ENCODE measurements at places on chromosomes 6 and 20.

DNA sequence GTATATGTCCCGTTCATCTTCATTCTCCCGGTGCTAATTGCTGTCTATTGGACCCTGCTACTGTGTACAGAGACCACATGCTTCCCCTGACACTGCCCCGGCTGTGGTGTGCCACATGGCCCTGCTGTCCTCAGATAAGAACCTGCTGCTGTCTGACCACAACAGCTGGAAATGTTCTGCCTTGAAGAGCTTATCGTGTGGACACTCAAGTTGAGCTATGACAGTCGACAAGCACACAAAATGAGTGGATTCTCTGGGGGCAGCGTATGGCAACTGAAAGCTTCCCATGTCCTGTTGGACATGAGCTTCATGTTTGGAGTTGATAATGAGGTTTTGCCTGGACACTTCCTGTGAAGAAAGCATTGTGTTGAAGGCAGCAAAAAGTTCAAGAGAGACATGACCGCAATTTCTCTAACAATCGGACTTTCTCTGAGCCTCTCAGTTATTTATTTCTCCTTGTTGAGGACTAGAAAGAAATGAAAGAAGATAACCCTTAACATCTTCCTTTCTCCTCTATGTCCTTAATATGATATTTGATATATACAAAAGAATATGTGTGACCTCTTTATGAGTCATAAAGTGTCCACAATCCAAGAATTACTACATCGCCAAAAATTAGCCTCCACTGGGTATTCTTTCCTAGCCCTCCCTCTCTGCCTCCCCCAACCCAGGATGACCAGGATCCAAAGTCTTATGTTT lies 187.1 kb upstream of the TCF21 start:
- peak; percentile 43 for DNase-seq

- no peak for DNase-seq
These were observed 17.1 kb downstream of the NAPB start for GRCh38 chr20:23404196-23404595.

- DNase-seq: no peak
These were observed 8.7 kb upstream of the CPNE5 start for GRCh38 chr6:36847991-36848390.

DNA sequence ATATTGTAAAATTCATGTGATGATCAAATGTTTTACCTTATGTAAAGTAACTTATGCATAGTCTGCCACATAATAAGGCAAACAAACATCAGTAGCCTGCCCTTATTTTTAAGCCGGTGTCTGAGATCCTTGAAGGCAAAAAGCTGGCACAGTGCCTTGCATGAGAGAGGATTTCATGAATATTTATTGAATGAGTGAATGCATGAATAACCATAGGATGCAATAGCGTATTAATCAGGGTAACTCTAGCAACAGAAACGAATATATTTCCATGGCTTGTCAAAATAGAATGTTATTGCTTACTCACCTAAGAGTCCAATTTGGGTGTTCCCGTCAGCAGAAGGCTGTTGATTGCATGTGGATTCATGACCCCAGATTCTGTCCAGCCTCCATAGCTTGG lies 34.9 kb downstream of the BTBD3 start:
- DNase-seq: peak; percentile 50

DNA sequence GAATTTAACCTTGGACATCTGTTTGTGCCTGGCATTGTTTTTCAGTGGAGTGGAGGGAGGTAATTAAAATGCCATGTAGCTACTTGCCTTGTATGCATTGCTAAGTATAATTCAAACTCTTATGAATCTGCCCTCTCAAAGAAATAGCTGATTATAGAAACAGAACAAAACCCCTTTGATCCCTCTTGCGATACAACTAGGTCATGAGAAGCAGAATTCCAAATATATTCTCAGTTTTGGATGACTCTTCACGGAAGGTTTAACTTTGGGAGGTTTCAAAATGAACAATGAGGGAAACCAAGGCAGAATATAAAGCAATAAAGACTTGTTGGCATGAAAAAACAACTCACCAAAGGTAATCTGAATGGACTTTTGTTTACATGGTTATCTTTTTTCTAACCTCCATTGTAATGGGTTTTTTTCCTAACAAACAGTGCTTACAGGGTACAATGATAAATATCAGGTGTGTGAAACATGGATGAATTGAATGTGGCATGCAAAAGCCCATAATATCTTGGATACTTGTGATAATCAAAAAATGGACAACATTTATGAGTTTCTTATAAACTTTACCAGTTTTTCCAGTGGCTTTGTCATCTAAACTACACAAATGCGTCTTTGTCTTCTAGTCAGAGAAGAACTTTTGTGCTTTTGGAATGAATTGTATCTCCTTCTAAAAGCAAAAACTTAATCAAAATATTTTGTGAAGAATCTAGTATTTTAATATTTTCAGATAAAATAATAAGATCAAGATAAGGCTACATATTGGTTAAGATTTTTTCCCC lies 15.7 kb upstream of the HEY2 start:
- DNase-seq: no peak

DNA sequence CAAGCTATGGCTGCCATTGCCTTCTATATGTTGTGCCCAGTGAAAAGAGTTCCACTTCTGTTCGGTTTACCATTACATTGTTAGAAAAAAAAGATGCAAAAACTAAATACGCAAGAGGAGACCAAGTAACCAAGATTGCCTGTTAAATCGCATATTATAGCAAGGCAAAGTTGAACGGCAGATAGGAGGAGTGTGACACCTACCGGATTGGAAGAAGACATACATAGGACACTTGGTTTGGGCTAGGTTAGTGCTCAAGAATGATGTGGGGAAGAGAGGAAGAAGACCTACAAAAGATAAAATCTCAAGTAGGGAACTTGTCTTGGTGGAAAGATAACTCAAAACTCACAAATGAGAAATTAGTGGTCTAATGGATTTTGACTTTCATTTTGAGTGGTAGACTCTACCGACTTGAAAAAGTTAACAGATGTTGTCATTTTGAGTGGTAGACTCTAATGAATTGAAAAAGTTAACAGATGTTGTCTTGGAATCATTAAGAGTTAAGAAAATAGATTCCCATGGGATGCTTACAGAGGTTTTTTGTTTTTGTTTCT lies 95.5 kb downstream of the F13A1 start:
- DNase-seq: no peak

DNA sequence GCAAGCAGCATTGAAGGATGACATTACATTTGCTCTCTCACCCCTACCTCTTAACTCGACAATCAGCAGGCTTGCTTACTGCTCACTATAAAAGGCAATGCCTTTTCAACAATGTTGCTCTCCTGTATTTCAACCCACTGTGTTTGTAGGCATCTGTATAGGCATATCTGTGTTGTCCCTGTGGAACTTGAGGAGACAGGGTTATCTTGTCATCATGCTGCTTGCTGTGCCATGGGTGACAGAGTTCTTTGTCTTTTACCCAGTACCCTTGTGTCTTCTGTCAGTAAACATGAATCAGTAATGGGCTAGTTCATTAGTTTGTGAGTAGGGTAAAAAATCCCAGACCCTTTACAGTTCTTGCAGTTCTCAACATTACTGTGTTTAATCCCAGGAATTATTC lies 25.2 kb downstream of the PHF3 start:
- no peak for DNase-seq

- DNase-seq: peak; percentile 54
These were observed 4.6 kb upstream of the SOX18 start for GRCh38 chr20:64053841-64054661.

- no peak for DNase-seq
These were observed 298.6 kb downstream of the CDH26 start for GRCh38 chr20:60256811-60257210.

DNA sequence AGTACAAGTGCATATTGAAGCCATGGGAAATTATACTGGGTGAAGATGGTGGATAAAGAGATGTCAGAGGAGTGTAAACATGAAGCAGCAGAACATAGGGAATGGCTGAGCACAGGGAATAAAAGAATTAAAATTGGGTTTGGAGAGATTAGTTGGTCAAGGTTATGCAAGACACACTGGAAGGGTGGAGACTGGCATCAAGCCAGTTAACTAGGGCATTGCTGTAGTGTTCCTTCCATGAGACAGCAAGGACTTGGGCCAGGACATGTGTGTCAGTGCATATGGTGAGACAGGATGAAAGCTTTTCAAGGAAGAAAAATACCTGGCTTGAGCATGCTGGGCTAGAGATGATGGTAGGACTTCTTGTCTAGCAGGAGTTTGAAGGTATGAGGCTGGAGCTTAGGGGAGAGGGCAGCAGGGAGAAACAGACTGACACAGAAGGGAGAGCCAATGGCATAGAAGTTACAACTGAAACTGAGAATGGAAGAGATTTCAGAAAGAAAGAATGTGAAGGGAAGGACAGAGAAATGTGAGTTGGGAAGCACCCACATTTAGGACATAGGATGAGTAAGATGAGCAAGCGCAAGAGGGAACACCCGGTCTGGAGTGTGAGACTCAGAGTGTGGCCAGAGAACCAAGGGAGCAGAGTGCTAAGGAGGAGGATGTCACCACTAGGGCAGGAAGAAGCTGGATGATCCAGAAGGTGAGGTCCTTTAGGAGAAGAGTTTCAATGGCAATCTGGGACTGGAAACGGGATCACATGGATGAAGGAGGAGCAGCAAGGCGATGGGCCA lies 14.5 kb upstream of the TMEM170B start:
- DNase-seq: no peak

DNA sequence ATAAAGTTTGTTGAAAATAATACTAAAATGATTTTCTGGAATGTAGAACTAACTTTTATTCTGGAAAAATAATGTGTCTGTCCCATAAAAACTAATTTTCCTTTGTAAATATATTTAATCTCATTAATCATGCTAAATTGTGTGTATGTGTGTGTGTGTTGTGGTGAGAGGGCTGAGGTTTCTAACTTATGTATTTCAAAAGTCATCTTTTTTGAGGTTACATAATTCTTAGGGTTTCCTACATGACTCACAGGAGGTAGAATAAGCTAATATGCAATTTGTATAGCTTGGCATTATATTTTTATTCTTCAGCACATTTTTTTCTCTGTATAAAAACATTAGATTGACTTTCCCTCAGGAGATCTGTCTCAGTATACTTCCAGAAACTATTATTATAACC lies 64.1 kb upstream of the CLVS2 start:
- DNase-seq: no peak

DNA sequence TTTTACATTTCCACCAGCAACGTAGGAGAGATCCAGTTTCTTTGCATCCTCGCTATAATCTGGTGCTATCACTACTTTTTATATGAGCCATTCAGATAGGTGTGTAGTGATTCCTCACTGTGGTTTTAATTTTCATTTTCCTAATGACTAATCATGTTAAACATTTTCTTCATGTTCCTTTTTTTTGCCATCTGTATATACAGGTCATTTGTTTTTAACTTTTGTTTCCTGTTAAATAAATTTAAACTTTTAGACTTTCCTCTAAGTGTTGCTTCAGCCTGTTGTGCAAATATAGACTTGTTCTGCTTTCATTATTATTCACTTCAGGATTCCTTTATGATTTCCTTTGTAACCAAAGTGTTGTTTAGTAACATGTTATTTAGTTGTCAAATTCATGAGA lies 697.4 kb downstream of the PTPRT start:
- DNase-seq: no peak

- DNase-seq: no peak
These were observed 18.0 kb downstream of the POLH start for GRCh38 chr6:43593938-43594337.

GRCh38 chr20:25619514-25619913 lies 4.3 kb downstream of the NANP start:
- DNase-seq: no peak

- DNase-seq: peak; percentile 51
These were observed 14.1 kb upstream of the KCNG1 start for GRCh38 chr20:51036827-51037531.

DNA sequence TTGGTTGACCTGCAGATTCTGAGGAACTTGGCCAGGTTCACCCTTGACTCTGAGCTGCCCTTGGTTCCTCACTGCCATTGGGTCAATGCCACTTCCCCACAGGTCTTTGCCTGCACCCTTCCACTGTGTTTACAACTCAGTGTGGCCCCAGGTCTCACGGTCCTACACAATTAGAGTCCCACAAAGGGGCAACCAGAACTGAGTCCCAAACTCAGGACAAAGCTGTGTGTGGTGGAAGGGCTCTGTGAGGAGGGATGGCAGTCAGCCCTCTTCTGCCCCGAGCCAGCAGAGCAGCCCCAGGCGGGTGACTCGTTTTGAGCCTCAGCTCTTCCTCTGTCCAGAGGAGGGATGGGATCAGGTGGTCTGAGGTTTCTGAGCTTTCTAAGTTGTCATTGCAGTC lies 69.5 kb downstream of the NPEPL1 start:
- no peak for DNase-seq

- peak; percentile 89 for DNase-seq
These were observed 215.0 kb upstream of the SHLD1 start for GRCh38 chr20:5535125-5535756.

GRCh38 chr20:1527923-1528322 lies 29.6 kb downstream of the SIRPD start:
- DNase-seq: no peak

DNA sequence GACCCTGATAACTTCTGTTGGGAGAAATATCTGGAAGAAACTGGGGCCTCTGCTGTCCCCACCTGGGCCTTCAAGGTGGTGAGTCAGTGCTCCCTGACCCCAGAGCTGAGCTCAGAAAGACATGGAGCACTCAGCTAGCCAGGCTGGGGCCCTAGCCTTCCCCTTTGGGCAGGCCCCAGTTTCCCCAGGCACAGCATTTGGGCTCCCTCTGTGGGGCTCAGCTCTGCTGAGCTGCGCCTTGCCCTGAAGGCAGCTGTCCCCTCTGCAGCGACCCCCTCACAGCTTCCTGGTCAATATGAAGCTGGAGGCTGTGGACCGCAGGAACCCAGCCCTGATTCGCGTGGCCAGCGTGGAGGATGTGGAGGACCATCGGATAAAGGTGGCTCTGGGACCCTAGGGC lies 24.8 kb upstream of the SGK2 start:
- DNase-seq: no peak

DNA sequence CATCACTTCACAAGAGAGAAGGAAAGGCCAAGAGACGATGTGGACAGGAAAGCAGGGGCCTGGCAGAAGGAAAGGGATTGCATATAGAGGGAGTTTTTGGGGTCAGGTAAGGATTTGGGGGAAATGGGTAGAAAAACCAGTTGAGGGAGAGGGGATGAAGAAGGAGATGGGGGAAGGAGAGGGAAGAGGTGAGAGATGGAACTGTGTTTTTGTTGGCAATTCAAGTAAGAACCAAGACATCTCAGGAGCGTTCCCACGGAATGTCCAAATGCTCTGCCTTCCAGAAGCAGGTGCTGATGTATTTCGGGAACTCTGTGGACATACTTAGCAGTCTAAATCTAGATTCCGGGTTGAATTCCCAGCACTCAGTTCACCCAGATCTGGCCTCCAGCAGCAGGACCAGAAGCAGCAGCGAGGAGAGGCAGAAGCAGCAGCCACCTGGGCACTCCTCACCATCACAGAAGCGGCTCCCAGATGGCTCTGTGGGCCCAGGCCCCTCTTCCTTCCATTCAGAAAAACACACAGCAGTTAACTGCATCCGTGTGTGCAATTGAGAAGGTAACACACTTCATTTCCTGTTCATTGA lies 88.8 kb downstream of the DZANK1 start:
- no peak for DNase-seq

DNA sequence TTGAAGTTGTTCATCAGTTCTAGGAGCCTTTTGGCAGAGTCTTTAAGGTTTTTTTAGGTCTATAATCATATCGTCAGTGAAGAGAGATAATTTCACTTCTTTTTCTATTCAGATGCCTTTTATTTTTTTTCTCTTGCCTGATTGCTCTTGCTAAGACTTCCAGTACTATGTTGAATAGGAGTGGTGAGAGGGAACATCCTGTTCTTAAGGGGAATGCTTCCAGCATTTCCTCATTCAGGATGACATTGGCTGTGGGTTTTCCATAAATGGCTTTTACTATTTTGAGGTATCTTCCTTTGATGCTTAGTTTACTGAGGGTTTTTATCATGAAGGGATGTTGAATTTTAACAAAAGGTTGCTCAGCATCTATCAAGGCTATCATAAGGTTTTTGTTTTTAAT lies 109.5 kb downstream of the CLVS2 start:
- no peak for DNase-seq

- peak; percentile 26 for DNase-seq
These were observed 147.0 kb upstream of the SAMD5 start for GRCh38 chr6:147361311-147361981.

Data from fibroblast of skin of right biceps (primary cell).